ENCODE measurements at places on chromosomes 2 and 18. TPM values are rescaled to one million over a fixed set of nuclear protein-coding genes. Genes with fewer than 3 reads are reported as not detected.

Gene UBR3
- total RNA-seq, result 112 TPM

Gene HRH4
- total RNA-seq, result not detected

Gene MYO5B
- total RNA-seq, result 0.38 TPM

Gene SLC9A4
- total RNA-seq, result not detected

Gene ACKR3
- total RNA-seq, result 27.9 TPM

Gene CIDEA
- 0.91 TPM for total RNA-seq

Gene BCL2
- 9.0 TPM for total RNA-seq

Gene POTEC
- total RNA-seq, result not detected

Gene FABP1
- not detected for total RNA-seq

Gene APCDD1
- total RNA-seq, result 27.0 TPM

Gene RBM44
- 0.38 TPM for total RNA-seq

- no peak for DNase-seq
Observed at GRCh38 chr2:18999198-18999597, 359.2 kb downstream of the OSR1 start.

GRCh38 chr2:200812122-200813022 is 662 bp downstream of the BZW1 start:
- DNase-seq, result peak; percentile 86

GRCh38 chr18:54790109-54790508 is 38.2 kb upstream of the RAB27B start:
- DNase-seq, result no peak

DNA sequence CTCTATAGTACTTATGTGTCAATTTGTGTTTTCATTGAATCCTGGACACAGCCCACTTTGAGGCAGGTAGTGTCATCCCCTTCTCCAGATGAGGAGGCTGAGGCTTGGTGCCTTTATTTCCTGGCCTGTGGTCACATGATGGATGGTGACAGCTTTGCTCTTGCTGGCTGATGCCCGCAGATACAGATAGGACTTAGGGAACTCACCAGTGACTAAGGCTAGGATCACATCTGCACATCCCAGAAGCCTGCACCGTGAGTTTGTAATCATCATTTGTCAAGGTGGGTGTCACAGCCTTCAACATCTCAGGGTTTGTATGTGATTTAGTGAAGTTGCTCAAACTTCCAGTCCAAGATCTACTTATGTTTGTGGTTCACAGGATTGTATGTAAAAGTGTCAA is 295.1 kb upstream of the RAB12 start:
- no peak for DNase-seq

GRCh38 chr18:50863840-50864375 is 15.0 kb upstream of the ME2 start:
- no peak for DNase-seq

DNA sequence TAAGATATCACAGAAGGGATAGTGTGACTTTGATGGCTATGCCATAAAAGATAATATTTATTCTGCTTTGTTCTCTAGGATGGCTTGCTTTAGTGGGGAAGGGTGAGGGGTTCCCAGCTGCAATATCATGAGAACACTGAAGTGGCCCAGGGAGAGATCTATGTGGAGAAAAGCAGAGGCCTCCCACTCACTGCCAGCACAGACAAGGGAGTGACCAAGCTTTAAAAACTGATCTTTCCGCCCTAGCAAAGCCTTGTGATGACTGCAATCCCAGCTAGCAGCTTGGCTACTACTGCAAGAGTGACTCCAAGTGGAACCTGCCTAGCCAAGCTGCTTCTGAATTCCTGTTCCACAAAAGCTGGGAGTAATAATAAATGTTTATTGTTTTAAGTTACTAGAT is 7.8 kb upstream of the DDX1 start:
- DNase-seq, result no peak

GRCh38 chr2:127134833-127135830 is 28.2 kb upstream of the BIN1 start:
- DNase-seq, result no peak

DNA sequence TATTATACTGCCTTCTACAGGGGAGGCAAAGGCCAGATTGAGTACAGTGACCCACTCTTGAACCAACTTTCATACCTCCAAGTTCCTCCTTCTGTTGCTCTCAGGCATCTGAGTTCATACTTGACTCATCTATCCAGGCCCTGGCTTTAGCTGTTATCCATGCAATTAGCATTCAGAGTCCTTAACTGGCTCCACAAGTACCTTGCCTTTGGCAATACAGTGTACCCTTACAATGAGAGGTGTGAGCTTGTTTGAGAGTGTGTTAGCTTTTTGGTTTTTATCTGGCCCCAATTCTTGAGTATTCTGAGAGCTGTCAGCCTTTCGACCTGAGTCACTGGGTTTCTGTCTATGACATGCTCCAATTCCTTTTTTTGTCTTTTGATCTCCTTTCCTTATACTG is 60.2 kb downstream of the EHD3 start:
- DNase-seq, result no peak

GRCh38 chr2:33411765-33412164 is 64.7 kb upstream of the RASGRP3 start:
- no peak for DNase-seq

- no peak for DNase-seq
Observed at GRCh38 chr2:239600650-239601049, 199.8 kb upstream of the HDAC4 start.

GRCh38 chr18:7066965-7067555 is 50.5 kb downstream of the LAMA1 start:
- DNase-seq, result no peak

DNA sequence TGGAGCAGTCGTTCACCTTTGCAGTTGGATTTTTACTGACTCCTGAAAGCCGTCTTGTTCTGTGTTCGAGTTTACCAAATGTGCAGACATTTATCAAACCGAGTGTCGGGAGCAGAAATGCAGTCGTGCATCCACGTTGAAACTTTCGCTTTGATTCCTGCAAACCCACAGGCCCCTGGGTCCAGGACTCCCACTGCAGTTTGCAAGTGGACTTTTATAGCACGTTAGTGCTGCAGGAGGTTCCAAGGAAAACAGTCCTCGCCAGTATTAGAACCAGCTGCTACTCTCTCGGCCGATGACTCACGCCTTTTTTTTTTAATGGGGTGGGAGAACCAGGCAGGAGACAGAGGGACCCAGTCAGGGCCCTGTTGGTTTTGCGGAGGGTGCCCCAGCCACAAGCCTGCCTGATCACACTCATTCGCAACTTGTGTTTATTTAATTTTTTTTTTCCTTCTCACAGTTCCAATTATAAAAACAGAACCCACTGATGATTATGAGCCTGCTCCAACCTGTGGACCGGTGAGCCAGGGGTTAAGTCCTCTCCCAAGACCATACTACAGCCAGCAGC is 90.1 kb downstream of the NFATC1 start:
- peak; percentile 29 for DNase-seq

GRCh38 chr2:3377279-3377611 is 373 bp downstream of the EIPR1 start:
- DNase-seq, result no peak

- DNase-seq, result peak; percentile 31
Observed at GRCh38 chr18:79491081-79491551, 95.4 kb downstream of the NFATC1 start.

- no peak for DNase-seq
Observed at GRCh38 chr2:28318023-28318422, 74.6 kb upstream of the FOSL2 start.

DNA sequence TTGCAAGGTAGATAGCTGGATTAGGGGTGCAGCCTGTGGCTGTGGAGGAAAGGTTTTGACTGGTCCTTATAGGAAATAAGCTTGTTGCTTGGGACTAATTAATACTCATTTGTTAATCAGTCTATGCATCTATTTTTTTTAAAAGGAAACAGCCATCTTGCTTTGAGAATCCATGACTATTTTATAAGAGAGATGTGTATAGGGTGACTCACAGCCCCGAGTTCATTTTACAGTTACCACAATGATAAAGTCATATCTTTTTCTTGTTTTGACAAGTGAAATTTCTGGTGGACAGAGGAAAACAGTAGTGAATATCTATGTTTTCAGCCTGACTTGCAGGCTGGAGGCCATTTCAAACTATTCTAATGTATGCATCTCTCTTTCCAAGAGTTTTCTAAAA is 193.5 kb upstream of the CCDC68 start:
- no peak for DNase-seq
